ENCODE measurements at places on chromosomes 5 and 9. TPM values are rescaled to one million over a fixed set of nuclear protein-coding genes. Genes with fewer than 3 reads are reported as not detected.

OR13C3 gene
- total RNA-seq, result not detected

OTULINL gene
- 0.58 TPM for total RNA-seq

SLC1A1 gene
- total RNA-seq, result 3.9 TPM

SH3GL2 gene
- not detected for total RNA-seq

GABRA1 gene
- total RNA-seq, result not detected

ARL14EPL gene
- total RNA-seq, result not detected

TRPM6 gene
- total RNA-seq, result not detected

LRRC19 gene
- total RNA-seq, result not detected

JAKMIP2 gene
- total RNA-seq, result 0.79 TPM

FGD3 gene
- not detected for total RNA-seq

RNF224 gene
- total RNA-seq, result not detected

NOL6 gene
- total RNA-seq, result 11.9 TPM

PCA3 gene
- total RNA-seq, result not detected

PHF24 gene
- not detected for total RNA-seq

GRCh38 chr5:116249648-116250047 lies 164.8 kb downstream of the COMMD10 start:
- no peak for DNase-seq

- no peak for DNase-seq
Measured at GRCh38 chr5:137564398-137564961, 65.4 kb upstream of the SPOCK1 start.

- no peak for DNase-seq
Measured at GRCh38 chr5:43038496-43038989, 1.6 kb downstream of the ANXA2R start.

- no peak for DNase-seq
Measured at GRCh38 chr5:172617817-172618216, 23.2 kb upstream of the NEURL1B start.

DNA sequence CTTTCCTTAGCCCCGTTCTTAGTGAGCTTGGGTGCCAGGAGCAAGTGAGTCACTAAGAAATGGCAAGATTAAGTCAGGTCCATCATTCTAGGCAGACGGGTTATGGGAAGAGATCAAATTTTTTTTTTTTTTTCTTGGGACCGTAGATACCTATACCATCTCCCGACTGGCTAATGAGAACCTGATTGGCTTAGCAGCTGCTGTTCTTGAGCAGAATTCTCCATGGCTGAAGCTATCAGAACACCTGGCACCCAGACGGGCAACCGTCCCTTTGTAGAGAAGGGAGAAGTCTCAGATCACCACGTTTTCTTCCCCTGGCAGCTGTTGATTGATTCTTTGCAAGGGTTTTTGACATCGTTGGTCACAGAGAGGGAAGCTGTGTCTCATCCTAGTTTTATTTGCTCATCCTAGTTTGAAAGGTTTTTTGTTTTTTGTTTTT lies 78.6 kb downstream of the AOPEP start:
- DNase-seq, result no peak

- no peak for DNase-seq
Measured at GRCh38 chr9:129009584-129010141, 18.5 kb downstream of the SH3GLB2 start.

- no peak for DNase-seq
Measured at GRCh38 chr5:83009408-83009807, 67.8 kb downstream of the TMEM167A start.

- DNase-seq, result no peak
Measured at GRCh38 chr5:74992791-74993190, 59.6 kb downstream of the GCNT4 start.

DNA sequence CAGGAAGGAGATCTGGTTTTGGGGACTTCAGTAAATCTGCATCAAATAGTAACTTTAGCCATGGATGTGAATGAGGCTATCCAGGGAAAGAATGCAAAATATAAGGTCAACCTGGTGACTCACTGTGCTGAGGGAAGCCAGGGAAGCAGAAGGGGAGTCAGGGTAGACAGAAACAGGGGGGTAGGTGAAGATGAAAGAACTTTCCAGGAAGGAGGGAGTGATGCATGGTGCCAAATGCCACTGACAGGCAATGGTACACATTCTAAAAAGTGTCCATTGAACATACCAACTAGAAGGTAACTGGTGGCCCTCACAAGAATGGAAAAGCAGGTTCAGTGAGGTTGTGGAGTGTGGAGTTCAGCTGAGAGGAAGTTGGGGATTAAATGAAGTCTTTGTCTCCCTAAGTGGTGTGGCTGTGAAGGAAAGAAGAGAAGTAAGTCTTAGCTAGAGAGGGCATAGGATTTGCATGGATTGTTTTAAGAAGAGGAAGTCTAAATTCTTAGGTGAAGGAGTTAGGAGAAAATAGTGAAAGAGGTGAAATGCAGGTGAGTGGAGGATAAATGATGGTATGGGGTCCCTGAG lies 35.5 kb downstream of the PALM2AKAP2 start:
- DNase-seq, result no peak

DNA sequence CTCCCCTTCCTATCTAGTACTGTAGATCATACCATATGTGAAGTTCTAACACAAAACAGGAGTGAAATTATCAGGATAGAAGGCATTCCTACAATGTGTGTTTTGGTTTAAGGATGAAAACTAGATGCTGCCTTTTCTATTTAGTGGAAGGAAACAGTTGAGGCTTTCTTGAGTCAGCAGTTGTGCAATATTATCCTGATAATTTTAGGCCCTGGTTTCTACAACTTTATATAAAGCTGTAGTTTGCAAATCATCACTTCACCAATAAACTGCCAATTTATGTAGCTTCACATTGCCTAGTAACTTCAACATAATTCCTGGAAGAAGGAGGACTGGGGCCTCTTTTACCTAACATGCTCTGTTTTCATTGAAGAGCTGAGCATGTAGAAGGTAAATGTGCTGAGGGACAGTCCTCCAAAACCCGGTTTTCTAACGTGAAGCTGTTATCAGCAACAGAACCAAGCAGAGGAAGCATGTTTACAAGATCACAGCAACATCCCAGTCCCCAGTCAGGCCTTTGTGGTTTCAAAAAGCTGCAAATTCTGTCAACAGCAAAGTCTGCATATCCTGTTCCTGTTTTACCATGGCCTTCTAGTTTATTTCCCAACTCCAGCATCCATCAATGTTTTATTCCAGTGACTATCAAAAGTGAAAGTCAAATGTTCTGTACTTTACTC lies 513.4 kb upstream of the MEF2C start:
- DNase-seq, result no peak

- no peak for DNase-seq
Measured at GRCh38 chr5:66511491-66511890, 84.7 kb upstream of the MAST4 start.

GRCh38 chr9:137310189-137311052 lies 8.3 kb upstream of the NRARP start:
- DNase-seq, result no peak

DNA sequence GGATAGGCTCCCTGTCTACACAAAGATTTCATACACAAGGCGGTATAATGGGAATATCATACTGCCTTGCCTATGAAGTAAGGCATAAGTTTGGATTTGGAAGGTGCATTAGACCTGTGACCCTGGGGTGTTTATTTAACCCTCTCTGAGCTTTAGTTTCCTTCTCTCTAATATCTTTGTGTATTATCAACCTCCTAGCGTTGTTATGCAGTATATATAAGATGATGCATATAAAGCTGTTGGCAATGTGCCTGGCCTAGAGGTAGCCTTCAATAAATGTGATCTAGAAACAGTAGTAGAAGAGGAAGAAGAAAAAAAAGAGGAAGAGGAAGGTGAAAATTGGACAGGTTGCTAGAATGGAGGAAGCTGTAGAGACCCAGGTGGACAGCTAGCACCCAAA lies 311.6 kb upstream of the CLINT1 start:
- DNase-seq, result no peak

DNA sequence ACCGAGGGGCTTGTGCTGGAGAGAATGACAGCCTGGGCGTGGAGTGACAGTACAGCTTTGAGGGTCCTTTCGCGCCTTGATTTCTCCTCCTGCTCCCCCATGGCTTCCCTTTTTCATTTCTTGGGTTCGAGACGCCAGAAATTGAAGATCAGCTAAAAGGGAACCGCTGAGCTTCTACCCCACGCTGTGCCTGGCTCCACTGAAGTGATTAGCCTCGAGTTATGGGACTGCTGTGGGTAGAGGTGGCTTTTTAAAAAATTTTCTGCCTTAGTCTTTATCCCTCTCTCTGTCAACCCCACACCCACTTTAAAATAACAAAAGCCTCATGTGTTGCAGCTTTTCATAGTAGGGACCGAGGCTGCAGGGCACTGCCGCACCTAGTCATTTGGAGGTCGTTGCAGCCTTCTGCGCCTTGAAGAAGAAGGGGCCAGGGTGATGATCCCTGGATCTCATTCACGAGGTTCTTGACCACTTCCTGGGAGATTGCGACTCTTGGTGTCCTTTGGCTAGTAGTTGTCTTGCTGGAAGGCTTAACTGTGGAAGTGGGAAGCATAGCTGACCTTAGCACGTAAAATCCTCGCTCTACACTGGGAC lies 603 bp downstream of the PPIP5K2 start:
- peak; percentile 43 for DNase-seq

DNA sequence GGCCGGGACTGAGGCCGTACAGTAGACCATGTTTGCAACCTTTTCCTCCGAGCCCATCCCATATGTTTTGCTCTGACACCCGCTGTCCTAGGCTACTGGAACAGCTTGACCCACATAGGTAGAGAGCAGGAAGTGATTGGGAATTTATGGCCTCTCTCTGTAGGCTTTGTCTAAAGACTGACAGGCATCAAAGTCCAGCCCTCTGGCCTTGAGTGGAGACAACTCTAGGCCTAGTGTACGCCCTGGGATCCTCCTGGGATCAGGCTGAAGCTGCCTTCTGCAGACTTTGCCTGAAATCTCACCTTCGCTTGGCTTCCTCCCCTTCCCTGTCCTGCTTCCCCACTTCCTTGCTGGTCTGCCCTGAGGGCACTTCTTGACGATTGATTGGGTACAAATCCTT lies 13.6 kb upstream of the AKNA start:
- no peak for DNase-seq

GRCh38 chr5:126098330-126099017 lies 324.7 kb upstream of the GRAMD2B start:
- DNase-seq, result no peak

DNA sequence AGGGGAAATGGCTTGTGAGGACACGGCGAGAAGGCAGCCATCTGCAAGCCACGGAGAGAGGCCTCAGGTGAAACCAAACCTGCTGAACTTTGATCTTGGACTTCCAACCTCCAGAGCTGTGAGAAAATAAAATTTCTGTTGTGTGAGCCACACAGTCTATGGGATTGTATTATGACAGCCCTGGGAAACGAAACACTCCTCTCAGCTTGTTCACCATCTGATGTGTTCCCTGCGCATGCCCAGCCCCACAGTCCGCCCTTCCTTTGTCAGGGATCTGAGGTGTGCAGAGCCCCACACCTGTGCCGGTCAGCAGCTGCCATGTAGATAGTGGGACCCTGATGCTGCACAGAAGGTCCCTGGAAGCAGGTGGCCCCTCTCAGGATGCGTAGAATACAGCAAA lies 34.1 kb downstream of the PLPP7 start:
- no peak for DNase-seq

DNA sequence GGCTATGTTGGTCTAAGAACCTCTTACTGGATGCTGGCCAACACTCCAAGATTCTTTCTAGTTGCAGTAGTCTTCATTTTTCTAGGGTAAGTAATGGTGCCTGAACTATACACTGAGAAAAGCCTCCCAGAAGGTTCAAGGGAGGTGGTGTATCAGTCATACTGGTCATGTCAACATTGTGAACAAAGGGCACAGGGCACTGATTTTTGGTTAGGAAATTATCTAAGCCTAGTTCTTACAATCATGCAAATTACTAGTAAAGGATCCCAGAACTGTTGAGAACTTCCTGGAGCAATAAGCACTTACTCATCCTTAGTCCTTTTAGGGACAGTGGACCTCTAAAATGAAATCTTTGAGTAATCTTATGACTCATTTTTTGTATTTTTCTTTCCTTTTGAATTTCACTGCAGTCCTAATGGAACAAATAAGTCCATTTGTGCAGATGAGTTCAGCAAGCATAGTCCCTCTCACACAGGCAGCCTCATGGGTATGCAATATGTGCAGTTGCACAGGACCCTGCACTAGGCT lies 21.1 kb upstream of the CDC42SE2 start:
- DNase-seq, result peak; percentile 69

All from SJSA1 (cell line).